Hematopoietic multipotent progenitor cell treated with erythropoietin and hydrocortisone succinate and interleukin-3 and kit ligand, for 17 days (in vitro differentiated cells): ENCODE measurements at places on chromosomes 1 and 21.
A peak's percentile ranks its signal among the peaks of the same experiment; 100 is the strongest.

- DNase-seq = peak; percentile 81
These were observed 6.3 kb downstream of the INTS11 start for GRCh38 chr1:1318131-1318652.

- DNase-seq = no peak
These were observed 82.0 kb upstream of the MROH9 start for GRCh38 chr1:170853302-170853701.

- DNase-seq = no peak
These were observed 39.4 kb downstream of the CD46 start for GRCh38 chr1:207791290-207791689.

DNA sequence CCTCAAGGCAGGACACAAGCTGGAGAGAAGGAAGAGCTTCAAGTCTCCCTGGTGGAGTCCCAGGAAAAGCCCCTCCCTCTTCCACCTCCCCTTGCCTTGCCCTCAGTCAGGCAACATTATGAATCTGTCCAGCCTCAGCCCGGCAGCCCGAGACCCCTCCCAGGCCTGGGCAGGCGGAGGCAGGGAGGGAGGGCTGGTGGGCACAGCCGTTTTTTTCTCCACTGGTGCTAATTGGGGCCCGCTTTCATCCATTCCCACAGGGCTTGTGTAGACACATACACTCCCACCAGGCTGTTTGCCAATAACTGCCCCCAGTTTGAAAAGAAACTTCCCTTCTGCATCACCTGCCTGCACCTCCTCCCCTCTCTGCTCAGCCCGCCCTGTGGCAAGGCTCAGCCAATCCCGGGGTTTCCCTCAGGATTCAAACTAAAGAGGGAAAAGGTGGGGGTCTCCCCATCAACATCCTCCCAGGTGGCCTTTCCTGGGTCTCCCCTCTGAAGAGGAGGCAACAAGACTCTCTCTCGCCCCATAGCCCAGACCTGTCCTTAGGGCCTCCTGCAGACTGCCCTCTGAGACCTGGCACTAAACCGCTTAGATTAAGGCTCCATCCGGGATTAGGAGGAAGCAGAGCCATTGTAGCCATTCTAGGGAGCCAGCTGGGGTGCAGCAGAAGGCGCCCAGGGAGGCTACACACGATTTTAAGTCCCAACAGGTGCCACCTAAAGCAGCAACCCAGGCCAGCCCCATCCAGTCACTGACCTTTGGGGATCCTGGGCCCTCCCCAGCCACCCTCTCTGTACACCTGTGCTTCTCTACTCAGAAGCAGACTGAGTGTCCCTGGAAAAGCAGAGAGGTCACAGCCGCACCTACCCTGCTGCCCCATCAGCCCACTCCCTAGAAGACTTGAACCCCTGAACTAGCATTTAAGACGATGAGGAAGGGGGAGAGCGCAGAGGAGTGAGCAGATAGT lies 3.5 kb downstream of the IGSF9 start:
- DNase-seq = no peak

- DNase-seq = no peak
These were observed 197.6 kb downstream of the CAMTA1 start for GRCh38 chr1:6982860-6983259.

GRCh38 chr1:11529330-11529729 lies 50.4 kb downstream of the DISP3 start:
- no peak for DNase-seq

DNA sequence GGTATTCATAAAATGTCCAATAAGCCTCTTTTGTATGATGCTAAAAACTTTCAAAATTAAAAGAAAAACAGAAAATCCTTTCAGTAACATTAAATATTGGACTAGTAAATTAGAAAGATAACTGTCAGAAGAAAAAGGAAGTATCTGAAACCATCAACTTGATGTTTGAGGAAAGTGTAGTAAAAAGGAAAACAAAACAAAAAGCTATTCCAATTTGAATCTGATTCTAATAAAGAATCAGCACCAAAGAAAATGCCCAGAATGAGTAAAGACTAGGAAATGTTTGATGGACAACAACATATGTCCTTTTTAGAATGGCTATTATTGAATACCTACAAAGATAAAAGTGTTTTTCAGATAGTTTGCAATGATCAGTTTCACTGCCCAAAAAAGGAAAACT lies 79.9 kb upstream of the RBM34 start:
- no peak for DNase-seq

DNA sequence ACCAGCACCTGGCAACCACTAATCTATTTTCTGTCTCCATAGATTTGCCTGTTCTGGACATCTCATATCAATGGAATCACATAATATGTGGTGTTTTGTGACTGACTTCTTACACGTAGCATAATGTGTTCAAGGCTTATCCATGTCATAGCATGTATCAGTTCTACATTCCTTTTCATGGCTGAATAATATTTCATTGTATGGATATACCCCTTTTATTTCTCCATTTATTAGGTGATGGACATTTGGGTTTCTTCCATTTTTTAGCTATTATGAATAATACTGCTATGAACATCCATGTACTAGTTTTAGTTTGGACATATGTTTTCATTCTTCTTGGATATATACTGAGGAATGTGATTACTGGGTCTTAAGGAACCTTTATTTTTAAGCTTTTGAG lies 78.0 kb upstream of the OLIG2 start:
- no peak for DNase-seq

DNA sequence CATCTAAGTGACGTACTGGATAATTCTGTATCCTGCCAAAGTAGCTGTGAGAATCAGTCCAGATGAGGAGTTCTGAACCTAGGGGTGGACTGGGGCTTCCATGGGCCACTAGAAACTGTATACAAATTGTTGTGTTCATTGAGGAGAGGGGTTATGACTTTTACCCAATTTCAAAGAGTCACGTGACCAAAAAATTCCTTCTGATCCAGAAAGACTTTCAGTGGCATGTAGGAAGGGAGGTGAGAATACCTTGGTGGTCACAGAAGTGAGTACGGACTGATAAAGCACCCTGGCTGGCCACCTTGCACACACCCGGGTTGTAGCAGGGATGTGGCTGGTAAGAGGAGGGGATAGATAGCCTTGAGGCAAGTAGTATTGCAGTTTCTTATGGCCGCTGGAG lies 60.4 kb downstream of the BCAR3 start:
- no peak for DNase-seq

DNA sequence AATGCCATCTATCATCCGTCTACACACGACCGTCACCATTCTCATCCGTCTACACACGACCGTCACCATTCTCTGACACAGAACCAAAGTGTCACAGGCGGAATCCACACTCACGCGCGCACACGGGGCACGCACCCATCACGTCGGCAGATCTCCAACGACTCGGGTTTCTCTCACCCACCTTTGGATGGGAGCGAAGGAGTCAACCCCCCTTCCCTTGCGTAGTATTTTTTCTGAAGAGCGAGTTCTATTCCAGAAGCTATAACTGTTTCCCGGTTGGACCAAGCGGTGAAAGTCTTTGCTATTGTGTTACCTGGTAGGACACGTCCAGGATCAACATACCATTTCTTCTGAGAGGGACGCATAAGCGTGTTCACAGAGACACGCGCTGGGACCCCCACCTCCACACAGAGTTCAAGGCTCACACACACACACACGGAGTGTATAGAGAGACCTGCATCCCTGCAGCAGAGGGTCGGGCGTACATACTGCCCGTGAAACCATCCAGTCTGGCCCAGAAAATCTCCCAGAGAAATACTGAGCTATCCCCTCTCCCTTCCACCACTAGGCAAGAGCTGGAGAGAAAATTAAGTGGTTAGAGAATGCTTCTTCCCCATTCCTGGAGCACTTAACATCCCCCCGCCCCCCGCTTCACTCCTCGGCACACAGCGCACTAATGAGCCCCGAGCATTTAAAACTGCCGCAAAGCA lies 741 bp downstream of the DUSP10 start:
- DNase-seq = peak; percentile 16

DNA sequence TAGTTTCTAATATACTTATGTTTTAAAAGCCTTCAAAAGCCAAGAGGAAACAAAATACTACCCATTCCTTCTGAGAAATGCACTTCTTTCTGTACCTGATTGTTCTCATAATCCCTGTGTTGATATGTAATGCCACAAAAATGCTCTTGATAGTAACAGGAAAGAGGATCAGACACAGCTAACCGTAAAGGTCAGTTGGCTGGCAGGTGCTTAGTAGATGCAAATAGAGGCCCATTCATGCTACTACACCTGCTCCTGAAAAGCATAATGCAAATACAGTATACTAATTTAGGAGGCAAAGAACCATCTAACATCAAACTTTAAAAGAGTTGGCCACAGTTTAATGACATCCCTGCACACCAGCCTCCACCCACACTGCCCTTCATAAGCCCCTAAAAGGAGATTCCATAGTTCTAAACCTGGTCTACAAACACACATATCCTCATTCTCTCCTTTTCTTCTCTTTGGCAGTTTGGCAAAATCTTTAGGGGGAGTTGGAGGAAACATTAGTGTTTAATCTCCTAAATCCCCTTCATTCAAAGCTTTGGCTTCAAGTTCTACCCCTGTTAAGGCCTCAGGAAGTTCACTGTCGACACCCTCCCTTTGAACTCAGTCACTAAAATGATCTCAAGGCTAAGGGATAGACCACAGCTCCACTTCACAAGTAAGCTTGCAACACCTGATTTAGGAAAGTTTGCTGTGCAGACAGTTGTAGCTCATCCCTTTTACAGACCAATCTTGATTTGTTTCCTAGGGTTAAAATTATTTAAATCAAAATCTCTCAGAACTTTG lies 2.9 kb upstream of the CD46 start:
- DNase-seq = no peak

DNA sequence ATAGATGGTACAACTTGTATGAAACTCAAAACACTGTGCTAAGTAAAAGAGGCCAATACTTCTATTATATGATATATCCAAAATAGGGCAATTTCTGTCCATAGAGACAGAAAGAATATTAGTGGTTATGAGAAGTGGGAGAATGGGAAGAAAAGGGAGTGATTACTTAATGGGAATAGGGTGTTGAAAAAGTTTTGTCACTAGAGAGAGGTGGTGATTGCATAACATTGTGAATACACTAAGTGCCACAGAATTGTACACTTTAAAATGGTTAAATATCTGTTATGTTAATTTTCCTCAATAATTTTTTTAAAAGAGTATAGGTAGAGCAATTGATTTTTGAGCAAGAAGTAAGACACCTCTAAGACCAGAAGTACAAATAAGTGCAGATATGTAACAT lies 29.7 kb downstream of the GNAT2 start:
- DNase-seq = no peak

- no peak for DNase-seq
These were observed 117.2 kb downstream of the DMRTB1 start for GRCh38 chr1:53576381-53576801.

GRCh38 chr21:42230636-42231035 lies 11.7 kb downstream of the ABCG1 start:
- DNase-seq = no peak
